ENCODE measurements at places on chromosomes 7 and 10. TPM values are rescaled to one million over a fixed set of nuclear protein-coding genes. Genes with fewer than 3 reads are reported as not detected.

Gene AKR1C4
- not detected for total RNA-seq

Gene PTPRN2
- total RNA-seq: not detected

GRCh38 chr7:75531359-75531821 lies 39.3 kb downstream of the SPDYE5 start:
- DNase-seq: peak; percentile 14

DNA sequence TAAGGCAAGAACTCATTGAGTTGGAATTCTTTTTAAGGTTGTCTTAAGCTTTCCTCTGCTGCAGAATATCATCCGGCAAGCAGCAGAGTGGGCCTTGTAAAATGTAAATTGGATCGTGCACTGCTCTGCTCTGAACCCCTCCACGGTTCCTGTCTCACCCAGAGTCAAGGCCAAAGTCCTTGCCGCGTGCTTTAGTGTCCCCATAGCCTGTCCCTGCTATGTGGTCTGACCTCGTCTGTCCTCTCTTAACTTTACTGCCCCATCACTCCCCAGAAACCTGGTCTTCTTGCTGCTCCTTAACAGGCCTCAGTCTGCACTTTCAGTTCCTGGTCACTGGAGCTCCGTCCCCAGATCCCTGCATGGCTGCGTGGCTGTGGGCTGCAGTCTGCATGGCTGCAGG lies 121.6 kb upstream of the SDK1 start:
- no peak for DNase-seq

DNA sequence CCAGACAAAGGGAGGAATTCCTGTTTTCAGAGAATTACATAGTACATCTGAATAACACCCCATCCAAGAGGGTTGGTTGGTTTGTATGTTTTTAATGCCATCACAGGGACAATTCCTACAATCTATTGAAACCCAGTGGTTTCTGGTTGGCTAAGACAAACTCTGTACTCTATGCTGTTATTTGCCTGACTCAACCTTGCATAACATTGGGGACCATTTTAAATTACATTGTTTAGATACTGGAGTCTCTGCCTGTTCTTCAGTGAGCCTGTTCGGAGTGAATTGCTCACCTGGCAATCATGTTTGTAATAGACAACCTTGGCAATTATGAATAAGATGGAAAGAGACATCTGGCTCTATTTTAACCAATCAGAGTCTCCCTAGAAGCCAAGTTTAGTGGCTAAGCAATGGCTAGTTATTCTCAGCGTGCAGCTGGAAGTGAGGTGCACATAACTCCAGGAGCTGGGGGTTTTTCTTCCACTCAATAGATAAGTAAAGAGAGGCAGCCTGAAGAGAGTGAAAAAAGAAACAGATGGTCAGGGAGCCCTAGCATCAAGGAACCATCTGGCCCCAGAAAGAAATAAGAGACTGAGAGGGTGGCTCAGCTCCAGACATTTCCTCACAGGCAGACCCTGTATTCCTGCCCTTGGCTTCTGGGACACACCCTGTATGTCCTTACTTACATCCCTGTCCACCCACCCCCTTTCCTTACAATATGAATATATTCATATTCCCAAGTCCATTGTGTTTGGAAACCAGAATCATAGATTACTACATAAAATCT lies 21.2 kb upstream of the SLC35G1 start:
- no peak for DNase-seq

Gene ADAM8
- total RNA-seq: 137 TPM

- no peak for DNase-seq
These were observed 415.0 kb upstream of the NPVF start for GRCh38 chr7:25643286-25643685.

Measured in foreskin keratinocyte (primary cell).